ENCODE measurements at places on chromosomes 2 and 18.
A peak's percentile ranks its signal among the peaks of the same experiment; 100 is the strongest.

GRCh38 chr2:69481421-69481820, 44.2 kb upstream of the NFU1 start:
- no peak for DNase-seq

DNA sequence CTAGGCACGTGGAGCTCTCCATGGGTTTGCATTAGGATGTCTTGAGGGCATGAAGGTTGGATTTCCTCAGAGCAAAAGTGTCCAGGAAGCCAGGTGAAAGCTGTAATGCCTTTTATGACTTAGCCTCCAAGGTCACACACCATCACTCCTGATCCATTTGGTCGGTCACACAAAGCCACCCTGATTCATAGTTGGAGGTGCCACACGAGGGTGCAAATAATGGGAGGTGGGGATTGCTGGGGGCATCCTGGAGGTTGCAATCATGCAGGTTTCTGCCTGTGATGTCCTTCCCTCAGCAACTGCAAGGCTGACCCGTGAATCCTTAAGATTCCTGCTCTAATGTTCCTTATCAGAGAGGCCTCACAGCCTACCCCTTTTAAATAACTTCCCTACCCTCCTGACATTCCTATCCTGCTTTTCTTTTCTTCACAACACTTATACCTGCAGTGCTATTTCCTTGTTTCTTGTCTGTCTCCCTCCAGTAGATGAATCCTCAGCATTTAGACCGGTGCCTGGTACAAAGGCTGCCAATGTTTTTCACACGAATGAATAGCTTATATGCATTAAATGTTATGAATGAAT, 97.1 kb downstream of the LIPG start:
- no peak for DNase-seq

DNA sequence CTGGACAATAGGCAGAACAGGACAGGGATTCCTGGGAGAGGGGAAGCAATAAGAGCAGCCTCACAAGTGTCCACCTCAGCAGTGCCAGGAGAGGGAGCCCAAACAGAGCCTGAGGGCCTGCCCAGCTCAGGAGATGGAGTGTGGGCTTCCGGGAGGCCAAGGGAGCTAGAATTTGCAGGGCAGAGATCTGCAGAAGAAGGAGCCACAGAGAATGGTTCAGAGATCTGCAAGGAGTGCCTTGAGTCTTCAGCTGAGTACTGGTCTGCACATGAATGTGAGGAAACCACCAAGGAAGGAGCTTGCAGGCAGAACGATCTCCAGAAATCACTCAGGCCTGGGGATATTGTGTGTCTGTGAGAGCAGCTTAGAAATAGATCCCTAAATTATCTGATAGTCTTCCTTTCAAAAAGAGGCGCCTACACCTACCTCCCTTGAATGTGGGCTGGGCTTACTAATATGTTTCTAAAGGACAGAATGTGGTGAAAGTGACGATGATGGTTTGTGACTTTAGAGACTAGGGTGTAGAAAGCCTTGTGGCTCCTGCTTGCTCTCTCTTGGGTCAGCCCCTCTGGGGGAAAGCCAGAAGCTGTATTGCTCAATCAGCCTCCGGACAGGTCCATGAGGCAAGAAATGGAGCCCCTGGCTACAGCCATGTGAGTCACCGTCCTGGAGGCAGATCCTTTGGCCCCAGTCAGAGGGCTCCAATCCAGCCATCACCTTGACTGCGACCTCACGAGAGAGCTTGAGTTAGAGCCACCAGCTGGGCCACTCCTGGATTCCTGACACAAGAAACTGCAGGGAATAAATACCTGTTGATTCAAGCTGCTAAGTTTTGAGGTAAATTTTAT, 7.6 kb upstream of the LPIN1 start:
- no peak for DNase-seq

GRCh38 chr2:6449343-6449742, 416.4 kb downstream of the CMPK2 start:
- no peak for DNase-seq

DNA sequence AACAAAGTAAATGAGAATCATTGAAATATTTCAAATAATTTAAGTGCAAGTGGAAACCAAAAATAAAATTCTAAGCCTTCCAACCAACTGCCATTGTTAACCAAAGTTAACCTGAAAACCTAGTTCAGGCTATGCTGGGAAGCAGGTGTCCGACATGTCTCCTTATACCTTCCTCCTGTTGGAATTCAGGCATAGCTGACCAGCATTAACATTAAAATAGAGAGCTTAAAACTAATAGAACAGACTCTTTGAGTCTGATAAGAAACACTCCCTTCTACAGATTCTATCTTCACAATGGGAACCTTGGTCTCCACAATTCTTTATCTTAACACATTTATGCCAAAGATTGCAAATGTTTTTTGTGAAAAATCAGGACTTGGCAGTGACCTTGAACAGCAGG, 1004.9 kb upstream of the NRXN1 start:
- DNase-seq, result no peak

GRCh38 chr18:8358033-8358765, 251.0 kb upstream of the RAB12 start:
- DNase-seq, result no peak

GRCh38 chr18:23422751-23423418, 30.2 kb upstream of the RIOK3 start:
- no peak for DNase-seq

- no peak for DNase-seq
Observed at GRCh38 chr18:9531791-9532410, 56.6 kb downstream of the RALBP1 start.

- no peak for DNase-seq
Observed at GRCh38 chr18:48798334-48799245, 152.2 kb downstream of the SMAD7 start.

DNA sequence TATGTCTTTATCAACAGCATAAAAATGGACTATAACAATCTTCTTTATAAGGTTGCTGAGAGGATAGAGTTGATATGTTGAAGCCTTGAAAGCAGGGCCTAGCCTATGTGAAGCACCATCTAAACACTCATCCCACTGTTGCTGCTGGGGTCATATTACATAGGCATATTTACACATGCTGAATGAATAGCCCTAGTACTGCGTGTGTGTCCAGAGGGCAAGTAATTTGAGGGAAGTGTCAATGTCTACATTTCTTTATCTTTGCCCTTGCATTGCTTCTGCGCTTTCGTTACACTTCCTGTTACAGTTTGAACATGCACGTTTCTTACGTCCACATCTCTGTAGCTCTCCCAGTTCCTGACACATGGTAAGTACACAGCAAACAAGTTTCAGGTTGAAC, 280.3 kb upstream of the ATP5MC3 start:
- no peak for DNase-seq

GRCh38 chr2:190930411-190930810, 49.8 kb downstream of the GLS start:
- no peak for DNase-seq

GRCh38 chr2:173753441-173753840, 211.7 kb downstream of the SP3 start:
- no peak for DNase-seq

GRCh38 chr2:133573491-133574162, 5.4 kb upstream of the NCKAP5 start:
- DNase-seq, result no peak

GRCh38 chr2:46574457-46575355, 95.3 kb downstream of the TMEM247 start:
- no peak for DNase-seq

DNA sequence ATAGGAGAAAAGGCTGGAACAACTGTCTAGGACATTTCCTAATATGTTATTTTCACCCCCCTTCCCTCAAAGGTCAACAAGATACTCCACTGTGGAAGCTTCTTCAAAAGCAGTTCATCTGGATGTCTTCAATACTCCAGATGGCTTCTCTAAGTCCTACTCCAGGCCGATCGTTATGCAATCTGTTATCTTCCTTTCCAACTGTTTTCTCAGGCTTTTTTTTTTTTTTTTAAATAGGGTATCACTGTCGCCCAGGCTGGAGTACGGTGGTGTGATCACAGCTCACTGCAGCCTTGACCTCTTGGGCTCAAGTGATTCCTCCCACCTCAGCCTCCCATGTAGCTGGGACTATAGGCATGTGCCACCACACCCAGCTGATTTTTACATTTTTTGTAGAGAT, 26.3 kb downstream of the ATP8B1 start:
- no peak for DNase-seq

DNA sequence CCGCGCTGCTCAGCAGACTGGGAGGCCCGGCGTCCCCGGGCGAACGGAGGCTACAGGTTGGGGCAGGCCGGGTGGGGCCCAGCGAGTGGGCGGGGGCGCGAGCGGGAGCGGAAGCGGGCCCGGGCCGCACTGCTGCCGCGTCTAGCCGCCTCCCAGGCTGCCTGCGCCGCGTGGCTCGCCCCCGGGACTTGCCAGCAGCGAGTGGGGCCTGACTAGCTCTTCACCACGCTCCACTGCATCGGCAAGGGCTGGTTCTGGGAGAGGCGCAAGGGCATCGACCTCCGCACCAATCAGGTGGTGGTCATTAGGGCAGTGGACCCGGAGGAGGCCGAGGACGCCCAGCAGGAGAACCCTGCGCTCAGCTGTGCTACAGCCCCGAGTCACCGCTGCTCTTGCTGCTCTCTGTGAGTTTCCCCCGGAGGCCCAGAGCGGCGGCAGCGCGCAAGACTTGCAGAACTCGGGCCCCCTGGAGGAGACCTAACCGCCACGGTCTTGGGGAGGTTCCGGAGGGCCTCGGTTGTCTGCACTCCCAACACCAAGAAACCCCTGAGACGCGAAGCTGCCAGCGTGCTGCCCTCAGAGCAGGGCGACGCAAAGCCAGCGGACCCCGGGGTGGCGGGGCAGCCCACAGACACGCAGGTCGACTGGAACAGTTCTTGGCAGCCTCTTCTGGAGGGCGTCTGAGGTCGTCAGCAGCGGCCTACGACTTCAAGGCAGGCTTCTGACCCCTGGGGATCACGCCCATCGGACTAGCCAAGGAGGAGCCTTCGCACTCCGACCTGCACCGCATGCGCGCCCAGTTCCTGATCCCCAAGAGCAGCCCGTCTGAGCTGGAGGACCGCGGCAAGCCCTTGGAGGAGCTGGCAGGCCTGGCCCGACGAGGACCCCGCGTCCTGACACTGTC, 27.2 kb upstream of the PTPN2 start:
- peak; percentile 45 for DNase-seq

- DNase-seq, result no peak
Observed at GRCh38 chr2:38742797-38743559, 8.2 kb downstream of the SRSF7 start.

DNA sequence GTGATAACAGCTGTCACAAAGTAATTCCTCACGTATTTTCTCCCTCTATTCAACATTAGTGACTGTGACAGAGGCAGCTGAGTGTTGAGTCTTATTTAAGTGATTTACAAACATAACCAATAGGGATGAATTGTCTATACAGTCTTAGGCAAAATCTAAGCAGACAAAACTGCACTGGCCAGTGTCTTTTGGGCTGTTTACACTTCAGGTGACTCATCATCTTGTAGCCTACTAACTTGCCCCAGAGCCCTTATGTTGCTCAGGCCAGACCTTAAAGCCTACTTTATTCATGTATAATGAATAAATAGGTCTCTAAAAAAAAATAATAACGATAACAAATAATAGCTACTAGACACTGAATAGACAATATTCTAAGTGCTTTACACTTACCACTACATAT, 17.2 kb downstream of the THOC1 start:
- DNase-seq, result no peak

DNA sequence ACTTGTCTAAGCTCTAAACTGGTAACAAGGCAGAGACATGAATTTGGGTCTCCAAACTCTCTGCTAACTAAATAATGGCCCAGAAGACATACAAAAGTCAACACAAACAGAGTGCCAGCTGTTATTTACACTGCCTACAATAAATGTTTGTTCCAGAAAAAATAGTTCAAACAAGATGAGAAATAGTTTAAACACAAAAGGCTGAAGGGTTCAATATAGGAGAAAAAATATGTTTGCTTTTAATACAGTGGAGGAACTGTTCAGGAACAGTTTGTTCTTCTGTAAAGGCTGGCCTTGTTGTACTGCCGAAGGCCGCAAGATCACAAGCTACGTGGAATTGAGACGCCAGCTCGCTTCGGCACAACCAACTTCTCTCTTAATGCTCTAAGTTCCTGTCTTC, 74.6 kb downstream of the AFF3 start:
- DNase-seq, result no peak

GRCh38 chr2:241310917-241311566, 4.4 kb downstream of the HDLBP start:
- DNase-seq, result no peak

- no peak for DNase-seq
Observed at GRCh38 chr2:102002228-102002627, 10.5 kb downstream of the IL1R2 start.

DNA sequence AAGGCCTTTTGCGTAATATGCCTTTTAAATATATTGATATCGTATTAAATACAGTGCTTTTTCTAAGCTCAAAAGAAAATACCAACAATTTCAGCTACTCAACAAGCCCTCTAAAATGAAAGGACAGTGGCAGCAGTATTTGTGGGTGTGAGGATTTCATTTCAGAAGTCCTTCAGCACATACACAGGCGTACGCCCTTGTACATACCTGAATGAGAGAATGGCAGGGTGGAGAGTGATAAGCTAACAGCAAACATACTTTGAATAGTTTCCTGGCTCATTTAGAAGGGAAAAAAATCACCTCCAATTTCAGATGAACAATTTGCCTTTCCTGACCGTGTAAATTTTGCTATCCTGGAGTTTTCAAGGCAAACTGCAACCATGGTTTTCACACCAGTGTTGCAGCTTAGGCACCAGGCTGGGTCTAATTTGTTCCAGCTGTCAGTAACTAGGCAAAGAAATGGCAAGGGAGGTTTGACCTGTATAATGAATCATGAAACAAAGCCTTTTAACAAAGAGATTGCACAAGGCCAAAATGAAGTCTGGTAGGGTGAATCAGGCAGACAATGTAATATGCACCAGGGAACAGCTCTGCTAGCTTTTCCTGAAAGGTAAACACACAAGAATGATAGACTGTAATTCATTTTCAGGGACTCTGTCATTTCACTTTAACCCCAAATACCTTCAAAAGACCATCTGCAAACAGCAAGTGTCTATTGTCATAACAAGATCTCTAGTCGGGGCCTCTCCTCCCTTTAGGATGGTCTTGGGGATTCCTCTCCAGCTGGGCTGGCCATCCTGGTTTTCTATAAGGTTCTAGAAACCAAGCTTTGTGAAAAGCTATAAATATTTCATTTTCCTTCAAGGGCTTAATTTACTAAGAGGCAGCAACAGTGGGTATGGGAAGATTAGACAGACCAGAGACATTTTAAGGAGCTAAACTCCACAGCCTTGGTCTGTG, 11.5 kb downstream of the ANKRD29 start:
- DNase-seq, result no peak

DNA sequence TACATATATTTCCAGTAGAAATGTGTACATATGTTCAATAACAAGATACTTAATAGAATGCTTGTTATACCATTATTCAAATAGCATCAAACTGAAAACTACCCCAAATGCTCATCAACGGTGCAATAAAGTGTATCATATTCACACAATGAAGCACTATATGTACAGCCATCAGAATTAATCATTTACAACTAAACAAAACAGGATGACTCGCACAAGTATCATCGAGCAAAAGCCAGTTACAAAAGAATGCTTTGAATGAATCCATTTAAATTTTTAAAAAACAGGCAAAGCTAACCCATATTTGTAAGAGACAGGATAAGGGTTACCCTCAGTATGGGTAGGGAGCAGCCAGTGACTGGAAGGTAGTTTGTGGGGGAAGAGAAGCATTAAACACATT, 132.8 kb upstream of the PDE1A start:
- DNase-seq, result no peak
